ENCODE measurements at places on chromosomes 12 and 14.

DNA sequence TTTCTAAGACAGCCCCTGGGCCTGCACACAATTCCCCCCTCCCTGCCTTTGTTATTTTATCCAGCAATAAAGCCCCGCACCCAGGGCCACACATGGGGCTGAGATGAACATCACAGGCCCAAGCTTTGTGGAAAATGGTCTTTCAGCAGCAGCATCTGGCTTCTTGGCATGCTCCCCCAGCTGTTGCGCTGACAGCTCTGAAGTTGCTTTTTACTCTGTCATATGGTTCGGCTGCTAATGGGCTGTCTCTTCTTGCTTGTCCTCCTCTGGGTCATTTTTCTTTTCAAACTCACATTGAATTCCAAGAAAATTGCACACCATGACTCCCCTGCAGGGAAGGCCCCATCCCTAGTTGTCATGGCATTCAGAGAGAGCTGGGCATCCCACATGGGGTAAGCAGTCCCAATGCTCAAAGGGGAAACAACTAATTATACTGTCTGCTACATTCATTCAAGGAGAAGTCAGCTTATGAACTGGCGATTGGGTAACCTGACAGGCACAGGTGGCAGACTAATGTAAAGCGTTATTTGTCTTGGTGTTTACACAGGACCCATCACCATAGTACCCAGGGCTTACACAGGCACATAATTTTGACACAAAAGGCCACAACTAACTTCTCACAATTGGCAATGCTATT lies 74.0 kb upstream of the CDKN3 start:
- DNase-seq, result no peak

DNA sequence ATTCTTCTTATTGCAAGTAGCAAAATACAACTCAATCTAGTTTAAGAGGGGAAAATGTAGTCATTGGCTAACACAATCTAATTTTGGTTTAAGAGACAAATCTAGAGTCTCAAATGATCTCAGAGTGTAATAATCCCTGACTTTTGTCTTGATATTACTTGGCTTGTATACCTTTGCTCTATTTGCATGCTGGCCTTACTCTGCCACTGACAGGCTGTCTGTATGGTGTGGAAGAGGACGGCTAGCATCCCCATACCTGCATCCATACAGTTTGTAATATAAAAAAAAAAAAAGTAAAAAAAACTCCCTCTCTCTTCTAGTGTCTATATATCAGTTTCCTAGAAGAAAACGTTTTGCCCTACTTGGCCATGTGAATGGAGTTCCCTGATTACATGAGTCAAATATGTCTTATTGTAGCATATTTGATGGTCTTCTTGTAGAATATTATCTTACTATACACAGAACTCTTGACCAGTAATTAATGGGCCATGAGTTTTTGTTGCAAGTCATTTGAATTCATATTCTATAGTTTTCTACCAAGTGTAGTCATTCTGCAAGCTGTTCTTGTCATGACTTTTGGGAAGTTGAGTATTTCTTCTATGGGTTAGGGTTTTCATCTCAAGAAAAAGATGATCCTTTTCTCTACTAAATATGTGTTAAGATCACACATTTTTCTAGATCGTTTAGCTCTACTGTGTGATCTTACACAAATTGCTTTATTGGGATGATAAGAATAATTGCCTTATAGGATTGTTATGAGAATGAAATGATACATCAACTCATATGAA lies 8.2 kb downstream of the HIF1A start:
- DNase-seq, result no peak

- DNase-seq, result no peak
These were observed 68.9 kb downstream of the MOK start for GRCh38 chr14:102236026-102236425.

DNA sequence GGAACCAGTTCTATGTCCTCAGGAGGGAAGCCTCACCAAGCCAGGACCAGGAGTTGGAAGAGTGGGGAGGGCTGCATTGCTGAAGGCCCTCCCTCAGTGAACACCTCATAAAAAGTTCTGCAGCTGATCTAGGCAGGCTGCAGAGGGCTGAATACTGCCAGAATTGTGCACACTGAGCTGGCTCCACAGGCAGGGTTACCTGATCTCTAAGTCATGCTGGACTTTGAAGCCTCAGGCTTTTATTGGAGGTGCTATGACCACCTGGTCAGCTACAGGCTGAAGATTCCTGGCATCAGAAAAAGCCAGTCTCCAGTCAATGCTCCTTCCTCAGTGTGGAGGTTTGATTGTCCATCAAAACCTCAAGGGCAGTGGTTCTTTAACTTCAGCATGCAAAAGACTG lies 39.7 kb downstream of the FOS start:
- no peak for DNase-seq

- no peak for DNase-seq
These were observed 241.1 kb downstream of the SPTSSA start for GRCh38 chr14:34220921-34221320.

DNA sequence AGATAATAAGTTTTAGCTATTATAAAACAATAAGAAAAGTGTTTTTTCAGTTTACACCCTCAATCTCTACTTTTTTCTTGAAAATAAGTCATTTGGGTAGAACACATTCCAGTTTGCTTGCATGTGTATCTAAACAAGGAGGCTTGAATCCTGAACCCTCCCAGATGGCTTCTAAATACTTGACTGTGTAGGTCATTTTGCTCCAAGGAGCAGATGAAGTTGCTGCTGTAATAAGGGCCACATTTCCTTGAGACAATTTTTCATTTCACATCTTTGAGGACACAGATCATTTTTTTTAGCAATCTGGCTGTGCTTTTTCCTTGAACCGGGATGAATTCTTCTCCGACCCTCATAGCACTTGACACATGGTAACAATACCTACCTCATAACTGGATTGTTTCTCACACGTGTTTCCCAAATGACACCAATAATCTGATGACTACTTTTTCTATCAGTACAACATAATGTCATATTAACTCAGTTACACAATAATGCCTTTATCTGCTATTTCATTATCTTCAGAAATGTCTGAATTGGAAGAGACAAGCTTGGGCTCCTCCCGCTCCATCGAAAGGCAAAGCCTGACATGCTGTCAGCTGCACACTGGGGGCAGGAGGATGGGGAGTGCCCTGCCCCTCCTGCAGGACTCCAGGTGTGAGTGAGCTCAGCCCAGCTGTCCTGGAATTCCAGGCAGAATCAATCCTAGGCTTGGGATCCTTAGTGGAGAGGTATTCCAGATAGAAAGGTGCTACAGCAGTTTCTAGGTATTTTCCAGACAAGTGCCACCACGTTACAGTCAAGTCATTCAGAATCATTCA lies 30.9 kb downstream of the GPHB5 start:
- DNase-seq, result no peak

- no peak for DNase-seq
These were observed 314.2 kb upstream of the RGS6 start for GRCh38 chr14:71618047-71618446.

GRCh38 chr12:31586728-31587127 lies 4.2 kb downstream of the DENND5B start:
- DNase-seq, result no peak

GRCh38 chr14:94969766-94970165 lies 187.6 kb downstream of the DICER1 start:
- DNase-seq, result no peak

GRCh38 chr12:27969624-27970400 lies 2.7 kb downstream of the PTHLH start:
- DNase-seq, result peak; percentile 50

DNA sequence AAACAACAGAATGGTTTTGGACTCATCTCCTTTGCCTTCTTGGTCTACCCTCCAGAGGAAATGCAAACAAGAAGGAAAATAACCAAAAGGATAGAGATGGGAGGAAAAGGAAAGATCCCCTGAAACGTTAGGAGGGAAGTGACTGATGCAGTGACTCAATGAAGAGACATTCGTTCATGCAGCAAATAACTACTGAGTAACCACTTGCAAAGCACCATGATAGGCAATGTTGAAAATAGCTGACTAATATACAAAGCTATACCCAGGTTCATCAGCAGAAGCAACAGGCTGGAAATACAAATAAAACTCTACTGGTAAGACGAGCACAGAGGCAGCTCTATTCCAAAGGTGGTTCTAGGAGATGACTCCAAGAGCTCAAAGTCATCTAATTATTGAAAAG lies 41.8 kb downstream of the R3HDM2 start:
- no peak for DNase-seq

DNA sequence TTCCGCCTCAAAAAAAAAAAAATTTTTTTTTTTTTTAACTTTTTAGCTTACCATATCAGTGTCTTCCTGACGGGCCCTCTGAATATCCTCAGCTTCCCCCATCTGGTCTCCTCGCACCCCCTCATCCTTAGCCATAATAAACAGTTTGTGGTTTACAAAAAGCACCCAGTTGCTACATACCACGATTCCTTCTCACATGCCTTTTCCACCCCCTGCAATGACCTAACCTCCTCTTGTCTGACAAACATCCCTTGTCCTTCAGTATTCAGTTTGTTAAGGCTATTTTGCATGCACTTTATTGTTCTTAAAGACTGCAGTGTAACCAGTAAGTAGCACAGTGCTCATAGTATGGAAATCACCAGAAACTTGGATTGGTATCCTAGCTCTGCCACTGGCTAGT lies 88.5 kb downstream of the PPM1H start:
- DNase-seq, result no peak

DNA sequence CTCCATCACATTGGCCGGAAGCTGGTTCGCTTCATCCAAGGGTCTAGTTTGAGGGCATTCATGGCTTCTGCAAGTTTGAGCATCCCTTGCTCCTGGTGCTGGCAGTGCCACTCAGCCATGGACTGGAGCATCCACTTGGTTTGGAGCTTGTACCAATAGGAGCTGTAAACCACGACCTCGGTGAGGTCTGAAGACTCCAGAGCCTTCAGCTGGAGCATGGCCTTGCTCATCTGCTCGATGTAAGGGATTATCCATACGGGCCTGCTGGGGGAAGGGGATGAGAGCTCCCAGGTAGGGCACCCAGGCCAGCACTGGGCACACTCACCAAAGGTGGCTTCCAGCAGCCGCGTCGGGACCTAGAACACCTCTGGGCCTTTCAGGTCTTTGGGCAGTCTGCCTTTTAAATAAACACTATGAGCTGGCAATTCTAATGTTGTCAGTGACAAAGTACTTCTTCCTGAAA lies 13.5 kb downstream of the FOS start:
- DNase-seq, result no peak

- DNase-seq, result no peak
These were observed 54.1 kb upstream of the PIK3C2G start for GRCh38 chr12:18207266-18207665.

DNA sequence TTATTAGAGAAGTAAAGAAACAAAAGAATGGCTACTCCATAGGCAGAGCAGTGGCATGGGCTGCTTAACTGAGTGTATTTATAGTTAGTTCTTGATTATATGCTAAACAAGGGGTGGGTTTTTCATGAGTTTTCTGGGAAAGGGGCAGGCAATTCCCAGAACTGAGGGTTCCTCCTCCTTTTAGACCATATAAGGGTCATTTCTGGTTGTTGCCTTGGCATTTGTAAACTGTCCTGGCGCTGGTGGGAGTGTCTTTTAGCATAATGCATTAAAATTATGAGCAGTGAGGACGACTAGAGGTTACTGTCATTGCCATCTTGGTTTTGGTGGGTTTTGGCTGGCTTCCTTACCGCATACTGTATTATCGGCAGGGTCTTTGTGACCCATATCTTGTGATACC lies 40.1 kb downstream of the CCDC60 start:
- DNase-seq, result no peak

DNA sequence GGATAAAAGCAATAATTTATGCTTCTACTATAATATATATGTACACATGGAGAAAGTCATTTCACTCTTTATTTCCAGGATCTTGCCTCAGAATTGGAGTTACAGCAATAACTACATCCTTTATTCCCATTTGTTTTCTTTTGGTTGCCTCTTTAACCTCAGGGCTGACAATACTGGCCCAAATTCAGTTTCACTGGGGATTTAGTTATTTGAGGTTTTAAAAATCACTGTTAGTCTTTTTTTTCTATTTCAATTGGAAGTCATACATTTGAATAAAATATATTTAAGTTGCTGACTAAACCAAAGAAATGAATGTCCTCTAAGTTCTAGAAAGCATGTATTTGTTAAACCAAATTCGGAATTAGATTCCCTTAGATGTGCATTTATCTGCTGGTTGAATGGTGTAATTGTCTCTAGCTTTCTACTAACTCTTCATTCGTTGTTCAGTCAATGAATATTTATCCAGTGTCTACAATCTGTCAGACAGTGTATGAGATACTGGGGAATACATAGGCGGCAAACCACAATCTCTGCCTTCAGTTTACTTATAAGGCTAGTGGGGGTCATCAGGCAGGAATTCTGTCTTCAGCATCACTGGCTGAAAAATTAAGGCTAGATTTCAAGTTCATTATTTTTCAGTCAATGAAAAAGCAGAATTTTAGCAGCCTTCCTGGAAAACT lies 190.8 kb upstream of the ARHGAP5 start:
- DNase-seq, result no peak

- no peak for DNase-seq
These were observed 177.6 kb downstream of the CALM1 start for GRCh38 chr14:90574188-90575131.

GRCh38 chr14:69901113-69901951 lies 22.1 kb downstream of the SMOC1 start:
- no peak for DNase-seq

DNA sequence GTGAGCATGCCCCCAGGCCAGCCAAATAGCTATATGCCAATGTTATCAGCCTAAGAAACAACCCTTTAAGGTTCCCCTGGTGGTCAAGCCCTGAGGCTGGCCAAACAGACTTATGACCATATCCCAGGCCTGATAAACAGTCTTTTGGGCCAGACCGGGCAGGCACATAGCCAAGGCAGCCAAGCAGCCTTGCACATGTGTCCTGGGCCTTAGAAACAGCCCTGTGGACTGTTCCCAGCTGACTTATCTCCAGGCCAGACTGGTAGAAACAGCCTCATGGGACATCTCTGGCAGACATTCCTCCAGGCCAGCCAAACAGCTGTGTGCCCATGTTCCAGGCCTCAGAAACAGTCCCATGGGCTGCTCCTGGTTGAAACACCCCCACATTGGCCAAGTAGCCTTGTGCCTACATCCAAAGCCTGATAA lies 295.0 kb upstream of the MGAT4C start:
- DNase-seq, result no peak

GRCh38 chr14:101034986-101035385 lies 131.5 kb upstream of the RTL1 start:
- DNase-seq, result no peak

DNA sequence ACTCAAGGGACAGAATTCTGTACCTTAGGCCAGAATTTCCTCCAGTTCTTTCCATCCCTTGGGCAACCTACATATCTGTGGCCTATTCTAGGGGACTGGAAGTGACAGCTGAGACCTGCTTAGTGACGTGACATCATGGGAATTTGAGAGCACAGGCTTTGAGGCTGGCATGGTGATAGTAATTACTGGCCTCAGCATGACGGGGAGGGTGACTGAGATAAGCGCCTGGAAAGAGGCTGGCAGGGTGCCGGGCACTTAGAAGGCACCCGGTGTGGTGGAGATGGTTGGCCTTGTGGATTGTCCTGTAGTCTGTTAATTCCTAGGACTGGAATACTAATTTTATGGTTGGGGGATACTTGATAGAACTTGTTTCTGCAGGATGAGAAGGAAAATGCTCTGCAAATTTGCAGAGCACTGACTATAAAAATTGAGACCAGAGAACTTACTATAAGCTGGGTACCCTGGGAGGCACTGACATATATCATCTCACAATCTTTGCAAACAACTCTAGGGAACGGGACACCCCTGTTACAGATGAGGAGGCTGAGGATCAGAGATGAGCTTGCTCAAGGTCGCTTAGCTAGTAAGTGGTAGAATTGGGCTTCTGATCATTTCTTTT lies 42.2 kb upstream of the TBX3 start:
- no peak for DNase-seq

Data from GM12892 (cell line).